NCI-H2171 (cell line): ENCODE measurements at places on chromosomes 6 and 20.

DNA sequence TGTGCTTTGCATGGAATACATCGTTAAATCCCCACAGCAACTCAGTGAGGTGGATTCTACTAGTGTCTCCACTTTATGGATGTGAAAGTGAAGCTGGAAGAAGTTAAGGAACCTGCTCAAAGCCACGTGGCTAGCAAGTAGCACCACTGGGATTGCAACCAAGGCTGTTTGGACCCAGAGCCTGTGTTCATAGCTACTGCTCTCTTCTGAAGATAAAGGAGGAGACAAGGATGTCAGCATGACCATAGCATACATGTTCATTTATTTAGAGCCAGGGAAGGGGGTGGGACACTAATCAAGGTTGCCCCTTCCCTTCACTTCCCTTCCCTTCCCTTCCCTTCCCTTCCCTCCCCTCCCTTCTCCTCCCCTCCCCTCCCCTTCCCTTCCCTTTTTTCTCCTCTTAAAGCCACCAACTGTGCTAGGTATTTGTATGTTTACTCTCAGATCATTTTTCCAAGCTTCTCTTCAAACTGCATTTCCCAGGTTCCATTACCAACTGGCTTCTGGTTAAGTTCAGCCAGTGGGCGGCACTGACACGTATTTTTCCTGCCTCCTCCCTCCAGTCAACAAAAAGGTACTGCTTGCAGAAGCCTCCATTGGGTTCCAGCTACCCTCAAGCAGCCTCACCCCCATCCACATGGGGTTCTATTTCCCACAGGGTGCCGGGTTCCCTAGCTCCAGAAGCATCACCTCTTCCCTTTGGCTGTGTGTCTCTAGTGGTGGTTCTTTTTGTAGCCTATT, 134.9 kb downstream of the BCAS1 start:
- DNase-seq: no peak

DNA sequence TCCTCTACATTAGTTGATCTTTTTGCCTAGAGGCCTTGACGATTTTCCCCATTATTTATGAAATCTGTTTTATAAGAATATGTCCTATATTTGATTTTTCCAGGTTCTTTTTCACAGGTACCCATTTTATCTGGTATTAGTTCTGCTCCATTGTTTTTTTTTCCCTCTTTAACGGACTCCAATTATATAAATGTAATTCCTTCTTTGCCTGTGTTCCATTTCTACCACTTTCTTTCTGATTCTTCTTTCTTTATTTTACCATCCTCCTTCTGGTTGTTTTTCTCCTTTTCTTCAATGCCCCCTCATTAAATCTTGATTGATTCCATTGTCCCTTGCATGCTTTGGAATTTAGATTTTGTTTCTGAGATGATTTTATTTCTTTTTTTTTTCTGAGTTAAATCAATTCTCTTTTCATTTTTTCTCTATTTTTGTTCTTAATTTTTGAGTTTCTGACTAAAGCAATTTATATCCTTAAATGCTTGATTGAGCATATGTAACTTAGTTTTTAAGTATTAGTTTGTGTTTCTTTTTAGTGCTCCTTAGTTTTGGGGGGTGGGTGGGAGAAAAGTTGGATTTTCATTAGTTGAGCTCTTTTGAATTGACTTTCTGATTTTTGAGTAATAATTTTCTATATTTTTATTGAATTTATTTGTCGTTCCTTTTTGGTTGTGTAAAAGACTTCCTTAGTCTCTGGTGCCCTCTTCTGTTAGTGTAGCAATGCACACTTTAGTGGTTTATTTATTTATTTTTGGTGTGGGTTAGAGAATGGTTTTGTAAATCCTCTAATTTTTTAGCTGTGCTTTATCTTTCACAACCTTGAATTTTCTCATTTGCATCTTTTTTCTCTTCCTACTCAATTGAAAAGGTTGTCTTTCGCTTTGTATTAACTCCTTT, 140.8 kb downstream of the FARS2 start:
- DNase-seq: no peak

DNA sequence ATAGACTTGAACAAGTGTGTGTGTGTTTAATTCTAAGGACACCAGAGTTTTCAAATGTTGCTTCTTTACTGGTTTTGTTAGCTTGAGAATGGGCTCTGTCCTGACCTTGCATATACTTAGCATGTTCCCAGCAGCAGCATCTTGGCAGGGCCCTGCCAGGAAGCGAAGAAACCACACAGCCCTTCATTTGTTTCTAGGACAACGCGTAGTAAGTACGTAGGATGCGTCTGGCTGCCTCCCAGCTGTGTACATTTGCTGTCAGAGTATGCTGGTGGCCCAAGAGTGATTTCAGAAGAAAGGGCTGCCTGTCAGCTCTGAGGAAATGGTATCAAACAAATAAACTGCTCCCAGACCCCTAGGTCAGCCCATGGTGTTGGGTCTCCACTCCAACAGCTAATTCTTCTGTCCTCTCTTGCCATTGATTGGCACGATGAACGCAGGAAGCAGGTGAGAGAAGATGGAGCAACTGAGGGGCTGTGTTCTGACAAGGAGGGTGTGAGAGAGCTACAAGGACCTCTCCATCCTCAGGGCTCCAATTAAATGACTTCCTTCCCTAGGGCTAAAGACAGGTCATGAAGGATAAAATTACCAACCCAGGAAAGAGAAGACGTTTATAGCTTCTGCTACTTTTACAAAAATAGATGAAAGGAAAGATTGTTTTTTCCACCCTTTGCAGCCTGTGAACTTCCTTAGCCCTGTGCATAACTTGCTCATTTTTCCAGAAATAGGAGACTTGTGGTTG, 55.9 kb upstream of the HDDC2 start:
- no peak for DNase-seq

DNA sequence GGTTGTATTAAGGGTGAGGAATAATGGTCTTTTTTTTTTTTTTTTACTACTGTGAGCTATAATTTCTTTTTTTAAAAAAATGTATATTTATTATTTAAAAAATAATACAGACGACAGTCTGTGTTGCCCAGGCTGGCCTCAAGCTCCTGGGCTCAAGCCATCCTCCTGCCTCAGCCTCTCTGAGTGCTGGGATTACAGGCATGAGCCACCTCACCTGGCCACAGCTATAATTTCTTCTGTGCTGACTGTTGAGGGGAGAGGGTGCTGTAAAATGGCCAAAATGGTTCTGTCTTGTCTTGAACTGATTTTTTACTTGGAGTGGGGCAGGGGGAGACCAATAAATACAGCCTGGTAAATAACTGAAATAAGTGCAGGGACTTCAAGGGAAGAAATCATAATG, 3.6 kb downstream of the SRSF3 start:
- no peak for DNase-seq

DNA sequence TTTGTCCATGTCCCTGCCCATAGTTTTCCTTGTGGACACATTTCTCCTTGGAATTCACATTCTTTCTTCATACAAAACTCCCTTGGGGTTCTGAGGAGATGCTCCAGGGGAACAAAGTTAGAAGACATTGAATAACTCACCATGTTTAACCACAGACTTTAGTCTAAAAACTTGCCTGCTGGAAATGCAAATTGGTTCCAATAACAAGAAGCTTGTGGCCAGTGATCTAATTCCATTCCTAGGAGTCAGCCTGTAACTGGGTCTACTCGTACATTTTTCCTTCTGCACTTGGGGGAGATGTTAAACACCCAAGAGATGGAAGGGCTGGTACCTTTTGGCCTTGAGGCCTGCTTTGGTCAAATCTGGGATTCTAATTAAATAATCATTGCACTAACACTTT, 60.2 kb downstream of the SCML4 start:
- DNase-seq: no peak

GRCh38 chr6:130761286-130761685, 65.9 kb upstream of the SMLR1 start:
- DNase-seq: no peak

- no peak for DNase-seq
Observed at GRCh38 chr6:95423331-95423730, 154.0 kb upstream of the MANEA start.

DNA sequence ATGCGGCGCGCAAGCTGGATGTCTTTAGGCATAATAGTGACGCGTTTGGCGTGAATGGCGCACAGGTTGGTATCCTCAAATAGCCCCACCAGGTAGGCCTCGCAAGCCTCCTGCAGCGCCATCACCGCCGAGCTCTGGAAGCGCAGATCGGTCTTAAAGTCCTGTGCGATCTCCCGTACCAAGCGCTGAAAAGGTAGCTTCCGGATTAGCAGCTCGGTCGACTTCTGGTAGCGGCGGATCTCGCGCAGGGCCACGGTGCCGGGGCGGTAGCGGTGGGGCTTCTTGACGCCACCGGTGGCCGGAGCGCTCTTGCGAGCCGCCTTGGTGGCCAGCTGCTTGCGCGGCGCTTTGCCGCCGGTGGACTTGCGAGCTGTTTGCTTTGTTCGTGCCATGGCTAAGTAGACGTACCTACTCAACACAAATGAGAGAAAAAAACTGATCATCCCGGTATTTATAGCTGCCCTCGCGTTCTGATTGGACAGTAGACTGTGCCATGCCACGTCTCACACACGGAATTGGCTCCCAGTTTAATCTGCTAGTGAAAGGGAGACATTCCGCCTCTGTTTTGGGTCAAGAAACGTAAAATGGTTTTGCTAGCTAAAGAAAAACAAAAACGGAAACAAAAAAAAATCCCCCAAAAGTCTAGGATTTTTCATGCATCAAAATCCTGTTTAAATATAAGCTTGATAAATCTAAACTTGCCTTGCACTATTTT, 40.1 kb downstream of the OR2B2 start:
- DNase-seq: peak; percentile 47

GRCh38 chr6:63643862-63644261, 8.3 kb downstream of the PHF3 start:
- DNase-seq: no peak

DNA sequence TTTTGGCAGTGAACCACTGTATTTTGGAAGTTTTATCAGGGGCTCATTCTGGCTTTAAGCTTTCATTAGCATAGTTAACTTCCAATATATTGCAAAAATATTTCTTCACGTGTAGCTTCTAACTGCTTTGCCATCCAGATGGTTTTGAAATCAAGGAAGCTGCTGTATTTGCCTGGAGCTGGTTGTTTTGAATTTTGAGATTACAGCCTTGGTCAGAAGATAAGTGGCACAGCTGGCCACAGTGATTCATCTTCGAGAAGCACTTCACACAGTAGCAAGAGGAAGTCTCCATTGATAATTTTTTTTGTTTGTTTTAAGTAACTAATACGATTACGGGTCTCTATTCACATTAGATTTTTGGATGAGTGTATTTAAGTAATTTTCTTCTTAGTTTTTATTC, 3.8 kb downstream of the APCDD1L start:
- DNase-seq: no peak

DNA sequence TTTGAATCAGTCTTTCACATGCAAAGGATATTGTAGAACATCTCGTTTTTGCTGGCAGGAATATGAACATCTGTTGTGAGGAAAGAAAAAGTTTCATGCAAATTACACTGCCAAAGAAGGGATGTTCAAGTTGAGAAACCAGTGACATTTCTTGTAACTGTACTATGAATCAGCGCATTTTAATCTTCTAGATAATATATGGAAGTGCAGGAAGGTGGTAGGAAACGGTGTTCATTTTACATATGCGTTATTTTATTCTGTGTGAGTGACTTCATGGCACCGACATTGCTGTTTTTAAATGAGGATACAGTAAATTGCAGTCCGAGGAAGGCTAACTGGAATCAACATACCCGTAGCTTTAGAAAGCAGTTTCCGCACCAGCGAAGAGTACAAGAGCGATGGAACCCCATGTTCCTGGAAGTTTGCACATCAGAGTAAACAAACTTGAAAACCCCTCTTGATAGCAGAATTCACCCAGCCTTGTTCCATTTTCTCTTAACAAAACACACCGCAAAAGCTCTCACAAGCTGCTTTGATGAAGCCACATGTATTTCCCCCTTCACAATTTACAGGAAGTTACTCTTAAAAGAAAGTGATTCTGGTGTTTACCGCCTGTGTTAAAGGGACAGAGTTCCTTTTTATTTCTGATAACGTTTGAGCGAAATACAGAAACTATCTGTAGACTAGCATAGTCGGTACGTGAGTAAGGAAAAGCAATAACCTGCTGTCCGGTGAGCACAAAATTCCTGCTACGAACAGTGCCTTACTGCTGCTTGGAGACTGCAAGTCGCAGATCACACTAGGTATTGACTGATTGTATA, 11.5 kb downstream of the PRDM1 start:
- DNase-seq: no peak

GRCh38 chr6:90414352-90414751, 117.7 kb upstream of the BACH2 start:
- no peak for DNase-seq

GRCh38 chr6:147033267-147033666, 170.9 kb upstream of the STXBP5 start:
- DNase-seq: no peak

DNA sequence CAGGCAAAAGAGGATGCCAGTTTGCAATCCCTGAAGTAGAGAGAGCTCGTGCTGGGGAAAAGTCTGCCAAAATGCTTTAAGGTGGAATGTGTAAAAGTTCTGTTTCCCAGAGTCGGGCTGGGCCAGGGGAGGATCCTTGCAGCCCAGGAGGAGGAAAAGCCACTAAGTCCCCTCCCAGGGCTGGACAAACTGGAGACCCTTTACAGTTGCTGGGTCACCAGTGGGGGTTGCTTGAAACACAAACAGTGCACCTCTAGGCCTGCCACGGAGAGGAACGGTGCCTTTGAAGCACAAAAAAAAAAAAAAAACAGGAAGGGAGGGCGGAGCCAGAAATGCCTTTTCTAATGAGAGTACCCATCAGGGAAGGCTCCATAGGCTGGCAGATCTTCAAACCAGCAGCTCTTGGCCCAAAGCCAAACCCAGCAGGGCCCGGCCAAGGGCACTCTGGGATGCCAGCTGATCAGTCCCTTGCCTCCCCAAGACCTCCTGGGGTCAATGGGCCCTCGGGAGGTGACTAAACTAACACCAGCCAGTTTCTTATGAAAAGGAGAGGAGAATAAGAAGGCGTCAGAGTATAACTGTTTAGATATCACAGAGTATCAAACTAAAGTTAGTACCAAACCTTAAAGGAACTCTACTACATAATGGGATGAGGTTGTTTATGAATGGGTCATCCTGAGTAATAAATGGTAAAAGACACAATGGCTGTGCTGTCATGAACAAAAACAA, 23.7 kb downstream of the HLA-A start:
- peak; percentile 71 for DNase-seq

DNA sequence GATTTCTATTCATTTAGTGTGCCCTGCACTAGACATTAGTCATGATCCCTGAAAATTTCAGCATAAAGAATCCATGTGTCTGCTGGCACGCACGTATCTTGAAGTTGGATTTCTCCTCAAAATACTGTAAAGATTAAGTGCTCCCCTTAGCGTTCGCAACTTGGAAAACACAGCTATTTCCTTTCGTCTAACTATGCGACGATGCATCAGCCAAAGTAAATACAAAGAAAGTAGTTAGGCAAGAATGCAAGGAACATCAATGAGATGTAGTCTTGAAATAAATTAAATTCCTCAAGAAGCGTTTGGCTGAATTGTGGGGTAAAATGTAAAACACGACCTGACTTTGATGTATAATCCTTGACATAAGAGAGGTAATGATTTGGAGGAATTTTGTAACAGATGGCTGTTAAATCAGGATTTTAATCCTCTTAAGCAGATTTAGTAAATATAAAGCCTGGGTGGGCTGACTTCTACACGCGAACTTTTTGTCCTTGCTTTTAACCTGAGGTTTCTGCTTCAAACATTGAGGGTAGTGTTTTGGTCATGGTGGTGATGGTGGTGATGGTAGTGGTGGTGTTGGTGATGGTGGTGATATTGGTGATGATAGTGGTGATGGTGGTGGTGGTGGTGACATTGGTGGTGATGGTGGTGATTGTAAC, 88.2 kb downstream of the FOXF2 start:
- DNase-seq: no peak

- DNase-seq: no peak
Observed at GRCh38 chr6:31805939-31806469, 762 bp downstream of the LSM2 start.

- DNase-seq: no peak
Observed at GRCh38 chr20:36471885-36472636, 69.3 kb upstream of the MYL9 start.

GRCh38 chr20:25622450-25623224, 1.2 kb downstream of the NANP start:
- DNase-seq: no peak
